ENCODE measurements at places on chromosomes 7 and 10.

DNA sequence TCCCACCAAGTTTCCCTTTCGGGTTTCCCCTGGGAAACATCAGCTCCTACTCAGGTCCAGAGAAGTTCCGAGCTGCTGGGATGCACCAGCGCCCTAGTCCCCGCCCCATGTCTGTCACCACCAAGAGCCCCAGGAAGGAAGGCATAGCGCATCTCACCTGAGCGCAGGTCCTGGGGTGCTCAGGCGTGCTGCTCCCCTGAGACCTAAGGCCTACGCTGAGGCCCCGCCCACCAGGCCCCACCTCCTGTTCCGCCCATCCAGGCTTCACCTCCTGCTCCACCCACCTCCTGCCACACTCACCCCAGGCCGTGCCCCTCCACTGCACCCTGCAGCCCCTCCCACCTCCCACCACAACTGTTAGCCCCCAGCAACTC, 1.2 kb upstream of the TFR2 start:
- no peak for DNase-seq

GRCh38 chr10:72315611-72316385, 38.9 kb downstream of the DNAJB12 start:
- peak; percentile 33 for DNase-seq

DNA sequence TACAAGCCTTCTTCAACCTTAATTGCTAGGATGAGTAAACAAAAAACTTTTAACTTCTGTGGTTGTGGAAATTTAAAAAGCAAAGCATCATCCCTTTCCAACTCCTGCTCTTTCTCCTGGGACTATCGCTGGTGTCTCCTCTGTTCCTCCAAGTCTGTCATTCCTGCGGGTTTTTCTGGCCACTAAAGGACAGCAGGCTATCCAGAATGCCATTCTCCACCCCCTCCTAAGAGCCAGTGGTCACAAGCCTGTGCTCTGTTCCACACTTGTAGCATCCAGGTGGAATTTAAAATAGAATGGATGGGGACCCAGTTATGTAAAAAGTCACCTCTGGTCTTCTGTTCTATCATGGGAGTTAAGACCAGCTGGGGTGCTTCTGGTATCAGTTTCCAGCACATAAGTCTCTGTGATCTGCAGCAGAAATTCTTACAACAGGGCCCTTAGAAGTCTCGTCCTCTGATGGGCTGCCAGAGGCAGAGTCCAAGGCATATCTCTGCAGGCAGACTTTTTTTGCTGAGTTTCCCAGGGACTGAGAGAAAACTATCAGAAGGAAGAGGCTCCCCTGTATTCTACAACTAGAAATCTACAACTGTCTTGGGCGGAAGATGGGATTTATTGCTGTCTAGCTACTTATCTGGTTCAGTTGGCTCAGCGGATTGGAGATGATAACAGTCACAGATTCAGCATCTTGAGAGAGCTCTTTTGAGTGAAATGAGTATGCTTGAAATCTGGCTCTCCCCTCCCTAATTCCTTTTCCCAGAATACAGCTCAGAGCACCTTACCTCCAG, 5.1 kb upstream of the WNT16 start:
- no peak for DNase-seq

DNA sequence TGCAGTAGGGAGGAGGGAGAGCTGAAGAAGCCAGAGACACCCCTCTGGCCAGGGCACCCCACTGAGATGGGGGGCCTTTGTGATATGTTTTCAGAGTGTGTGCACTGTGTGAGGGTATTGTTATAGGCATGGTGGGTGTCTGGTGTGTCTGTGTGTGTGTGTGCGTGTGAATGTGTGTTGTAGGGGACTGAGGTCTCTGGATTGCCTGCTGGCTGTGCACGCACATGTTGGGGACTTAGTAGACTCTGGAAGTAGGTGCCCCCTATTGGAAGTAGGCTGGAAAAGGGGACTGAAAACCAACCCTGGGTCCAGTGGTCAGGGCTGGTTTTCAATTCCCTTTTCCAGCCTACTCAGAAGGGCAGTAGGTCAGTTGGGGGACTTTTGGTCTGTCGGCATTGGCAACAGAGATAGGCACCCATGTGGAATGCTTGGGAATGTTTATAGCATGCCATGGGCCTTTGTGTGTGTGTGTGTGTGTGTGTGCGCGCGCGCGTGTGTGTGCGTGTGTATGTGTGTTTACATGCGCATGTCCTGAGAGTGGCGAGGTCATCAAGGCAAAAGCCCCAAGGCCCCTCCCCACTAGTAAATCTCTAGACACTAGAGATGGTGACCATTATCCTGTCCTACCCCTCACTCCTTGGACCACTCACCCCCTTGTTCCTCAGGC, 78.8 kb downstream of the HIF1AN start:
- DNase-seq = no peak

DNA sequence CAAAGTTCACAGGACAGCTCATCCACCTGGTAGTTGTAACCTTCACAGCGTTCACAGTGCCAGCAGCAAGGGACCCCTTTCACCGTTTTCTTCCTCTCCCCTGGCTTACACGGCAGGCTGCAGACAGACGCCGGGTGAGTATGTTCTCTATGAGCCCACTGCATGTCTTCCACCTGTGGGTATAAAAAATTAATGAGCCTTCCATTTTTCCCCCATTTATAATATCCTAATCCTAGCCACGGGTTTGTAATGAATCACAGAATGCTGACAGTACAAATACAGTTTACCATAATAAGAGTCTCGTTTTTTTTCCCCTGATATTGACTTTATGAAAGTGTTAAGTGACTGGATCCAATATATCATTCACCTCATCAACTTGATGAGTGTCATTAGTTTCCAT, 719.0 kb downstream of the GRM8 start:
- no peak for DNase-seq

- no peak for DNase-seq
Measured at GRCh38 chr7:27605689-27606269, 56.9 kb downstream of the HIBADH start.

DNA sequence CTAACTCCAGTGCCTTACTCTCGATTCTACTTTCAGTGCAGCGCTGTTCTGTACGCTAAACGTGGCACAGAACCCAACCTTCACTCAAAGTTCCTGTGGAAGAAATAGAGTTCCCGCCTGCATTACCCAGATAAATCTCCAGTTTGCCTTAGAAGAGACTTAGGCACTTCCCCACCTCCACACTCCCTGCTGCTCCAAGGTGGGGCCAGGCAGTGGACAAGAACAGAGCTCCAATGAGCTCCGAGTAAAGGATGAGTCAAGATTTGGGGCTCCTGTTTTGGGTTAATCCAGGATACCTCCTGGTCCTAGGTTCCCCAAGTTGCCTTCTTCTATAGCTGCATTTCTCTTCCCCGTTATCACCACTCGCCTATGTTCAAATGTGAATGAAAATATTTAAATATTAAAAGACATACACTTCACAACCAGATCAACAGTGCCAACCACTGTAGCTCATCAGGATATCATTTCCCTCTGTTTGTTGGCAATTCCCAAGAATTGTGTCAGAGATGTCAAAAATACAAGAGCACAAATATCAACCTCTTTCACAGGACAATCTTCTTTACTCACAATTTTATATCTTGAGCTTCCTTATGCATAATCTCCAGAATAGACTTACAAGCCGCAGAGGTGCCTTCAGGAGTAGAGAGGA, 48.0 kb downstream of the MALSU1 start:
- DNase-seq = peak; percentile 12

DNA sequence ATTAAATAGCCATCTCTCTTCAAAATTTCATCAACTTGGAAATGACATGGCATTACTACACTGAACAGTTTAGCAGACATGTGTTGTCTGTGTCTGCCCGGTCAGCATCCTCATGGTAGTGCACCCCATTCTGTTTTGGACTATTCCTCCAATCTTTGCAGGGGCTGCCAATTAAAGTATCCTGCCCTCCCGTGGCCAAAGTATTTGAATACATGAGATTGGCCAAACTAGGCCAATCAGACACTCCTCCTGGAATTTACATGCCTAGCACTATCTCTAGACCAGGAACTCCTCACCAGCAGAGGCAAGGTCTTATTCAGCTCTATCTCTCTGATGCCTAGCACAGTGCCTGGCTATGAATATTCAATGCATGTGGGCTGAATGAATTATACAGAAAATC, 4.4 kb downstream of the SHTN1 start:
- no peak for DNase-seq

DNA sequence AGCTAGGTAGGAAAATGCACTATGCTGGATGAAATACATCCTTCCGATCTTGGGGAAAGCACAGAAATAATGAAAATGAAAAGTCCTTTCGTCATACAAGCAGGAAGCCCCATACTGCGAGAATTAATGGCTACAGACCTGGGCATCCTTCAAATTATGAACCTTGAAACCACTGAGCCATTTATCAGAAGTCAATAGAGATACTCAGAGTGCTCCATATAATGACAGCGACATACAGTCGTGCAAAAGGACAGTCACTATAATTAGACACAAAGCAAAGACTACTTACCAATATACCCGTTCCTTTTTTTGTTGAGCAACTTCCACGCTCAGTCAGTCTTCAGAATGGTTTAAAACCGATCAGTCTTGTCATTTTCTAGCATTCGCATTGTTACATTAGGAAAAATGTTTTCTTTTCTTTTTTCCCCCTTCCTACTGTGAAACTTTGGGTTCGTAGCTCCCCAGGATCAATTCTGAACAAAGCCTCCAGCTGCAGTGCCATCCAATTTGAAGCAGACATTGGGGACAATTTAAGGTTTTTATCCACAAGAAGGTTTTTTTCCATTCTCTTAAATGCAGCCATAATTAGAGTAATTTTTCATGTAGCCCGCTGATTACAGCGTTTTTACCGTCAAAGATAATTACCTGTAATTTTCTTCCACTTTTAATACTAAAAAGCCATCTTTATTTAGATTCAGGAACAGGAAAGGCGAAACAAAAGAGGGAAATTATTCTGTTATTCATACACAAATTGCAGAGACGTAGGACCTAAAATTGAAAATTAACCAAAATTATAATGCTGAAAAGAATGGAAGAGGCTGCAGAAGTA, 6.4 kb downstream of the DLX6 start:
- no peak for DNase-seq

DNA sequence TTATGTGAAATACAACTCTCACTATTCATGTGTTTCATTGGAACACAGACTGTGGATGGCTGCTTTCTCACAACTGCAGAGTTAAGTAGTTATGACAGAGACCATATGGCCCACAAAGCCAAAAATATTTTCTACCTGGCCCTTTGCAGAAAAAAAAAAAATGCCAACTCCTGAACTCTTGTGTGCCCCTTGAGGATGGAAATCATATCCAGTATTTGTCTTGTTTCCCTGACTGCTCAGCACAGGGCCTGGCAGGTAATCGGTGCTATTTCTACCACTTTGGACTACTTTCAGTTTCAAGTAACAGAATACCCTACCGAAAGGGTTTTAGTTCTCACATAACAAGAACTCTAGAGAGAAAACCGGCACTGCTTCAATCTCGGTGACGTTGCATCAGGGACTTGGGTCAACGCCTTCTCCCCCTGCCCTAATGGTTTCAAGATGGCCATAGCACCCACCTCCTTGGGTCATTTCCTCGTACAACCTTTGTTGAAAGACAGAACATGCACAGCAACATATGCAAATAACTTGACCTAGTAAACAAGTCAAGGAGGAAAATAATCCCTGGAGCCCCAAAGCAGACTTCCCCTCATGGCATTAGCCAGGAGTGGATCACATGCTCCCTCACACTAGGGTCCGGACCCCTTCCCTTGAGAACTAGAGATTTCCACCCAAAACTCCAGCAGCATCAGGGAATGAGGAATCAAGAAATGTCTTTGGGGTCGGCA, 11.8 kb upstream of the GPNMB start:
- no peak for DNase-seq

DNA sequence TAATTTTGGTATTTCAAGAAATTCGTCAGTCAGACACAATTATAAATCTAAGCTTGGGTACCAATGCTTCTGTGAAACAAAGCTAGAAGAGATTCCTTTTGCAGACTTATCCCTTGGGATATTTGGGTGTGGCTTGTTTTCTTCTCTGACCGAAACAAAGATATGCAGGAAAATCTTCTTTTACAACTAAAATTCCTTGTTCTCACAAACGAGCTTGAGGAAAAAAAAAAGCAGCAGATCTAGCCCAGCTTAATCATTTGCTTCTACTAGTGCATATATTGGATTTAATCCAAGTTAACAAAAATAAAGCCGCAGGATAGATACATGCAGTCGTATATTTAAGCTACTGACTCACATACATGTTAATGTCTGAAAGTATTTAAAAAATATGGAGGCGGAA, 104.2 kb downstream of the PRTFDC1 start:
- DNase-seq = no peak

- DNase-seq = no peak
Measured at GRCh38 chr10:54415483-54415882, 385.5 kb downstream of the PCDH15 start.

DNA sequence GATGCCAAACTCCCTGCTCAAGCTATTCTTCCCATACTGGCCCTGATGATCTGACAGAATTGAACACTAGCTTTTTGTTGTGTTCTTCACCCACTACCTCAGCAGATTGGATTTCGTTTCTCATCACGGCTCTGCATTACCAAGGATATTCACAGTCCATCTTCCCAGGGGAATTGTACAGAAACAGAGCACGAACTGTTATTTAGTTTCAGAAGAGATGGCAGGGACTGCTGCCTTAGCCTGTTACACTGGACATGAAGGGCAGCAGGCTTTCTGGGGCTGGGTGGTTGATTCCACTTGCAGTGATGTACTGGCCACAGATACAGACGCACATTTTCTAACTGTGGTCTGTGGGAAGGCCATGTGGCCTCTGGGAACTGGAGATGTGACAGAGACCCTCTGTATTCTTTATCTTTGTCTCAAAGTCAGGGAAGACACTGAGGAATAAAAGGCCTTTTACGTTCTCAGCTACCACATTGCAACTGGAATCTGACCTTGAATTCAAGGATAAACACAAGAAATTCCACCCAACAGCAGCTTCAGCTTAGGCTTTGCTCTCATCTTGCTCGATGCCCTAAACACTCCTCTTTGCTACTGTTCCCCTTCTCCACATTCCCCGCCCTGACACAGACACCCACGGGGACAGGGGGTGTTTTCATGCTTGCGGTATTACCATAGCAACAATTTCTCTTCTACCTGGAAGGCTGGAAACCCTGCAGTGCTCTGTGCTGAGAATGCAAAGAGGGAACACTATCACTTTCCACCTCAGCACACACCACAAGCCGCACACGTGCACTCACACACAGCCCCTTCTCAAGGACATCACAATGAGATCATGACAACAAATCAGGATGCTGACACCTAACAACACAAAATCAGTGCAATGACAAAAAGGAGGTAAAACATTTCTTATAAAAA, 81.7 kb downstream of the RNF216 start:
- DNase-seq = no peak

Measured in inflammatory macrophage (primary cell).